ENCODE measurements at places on chromosomes 4 and X.

DNA sequence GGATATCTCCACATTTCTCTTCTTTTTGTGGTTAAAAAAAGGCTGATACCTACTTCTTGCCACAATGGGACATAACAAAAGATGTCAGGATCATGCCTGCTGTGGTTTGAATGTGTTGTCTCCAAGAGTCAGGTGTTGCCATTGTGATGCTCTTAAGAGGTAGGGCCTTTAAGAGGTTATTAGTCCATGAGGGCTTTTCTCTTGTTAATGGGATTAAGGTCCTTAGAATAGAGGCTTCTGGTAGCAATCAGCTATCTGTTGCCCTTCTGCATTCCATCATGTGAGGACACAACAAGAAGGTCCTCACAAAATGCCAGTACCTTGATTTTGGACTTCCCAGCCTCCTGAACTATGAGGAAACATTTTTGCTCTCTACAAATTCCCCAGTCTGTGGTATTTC lies 191.4 kb downstream of the GBA3 start:
- DNase-seq, result no peak

DNA sequence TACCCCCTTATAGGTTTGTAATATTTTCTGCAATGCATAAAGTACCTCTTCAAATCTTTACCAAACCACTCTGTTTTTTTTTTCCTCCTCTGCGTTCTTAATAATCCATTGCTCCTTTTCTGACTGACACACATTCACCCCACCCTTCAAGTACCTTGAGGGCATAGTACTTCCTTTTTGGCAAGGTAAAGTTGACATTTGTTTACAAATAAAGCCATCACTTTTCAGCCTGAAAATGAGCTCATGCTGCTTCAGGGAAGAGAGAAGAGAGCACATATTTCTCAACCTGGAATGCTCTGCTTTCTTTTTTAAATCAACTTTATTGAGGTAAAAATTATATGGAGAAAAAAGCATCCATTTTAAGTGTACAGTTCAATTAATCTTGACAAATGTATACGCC lies 113.9 kb downstream of the AGTR2 start:
- DNase-seq, result no peak

DNA sequence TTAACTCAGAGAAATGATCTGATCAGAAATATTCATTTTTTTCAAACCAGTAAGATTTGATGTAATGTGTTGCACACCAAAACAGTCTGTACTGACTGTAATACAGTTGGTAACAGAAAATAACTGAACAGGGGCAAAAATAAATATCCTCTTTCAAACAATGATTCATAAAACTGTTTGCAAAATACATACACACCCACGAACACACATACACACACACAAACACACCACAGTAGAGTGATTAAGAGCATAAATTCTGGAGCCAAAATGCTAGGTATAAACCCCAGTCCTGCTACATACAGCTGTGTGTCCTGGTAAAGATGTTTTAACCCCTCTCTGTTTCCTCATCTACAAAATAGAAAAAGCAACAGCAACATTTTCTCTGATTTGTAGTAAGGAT lies 376.6 kb downstream of the PDGFC start:
- no peak for DNase-seq

DNA sequence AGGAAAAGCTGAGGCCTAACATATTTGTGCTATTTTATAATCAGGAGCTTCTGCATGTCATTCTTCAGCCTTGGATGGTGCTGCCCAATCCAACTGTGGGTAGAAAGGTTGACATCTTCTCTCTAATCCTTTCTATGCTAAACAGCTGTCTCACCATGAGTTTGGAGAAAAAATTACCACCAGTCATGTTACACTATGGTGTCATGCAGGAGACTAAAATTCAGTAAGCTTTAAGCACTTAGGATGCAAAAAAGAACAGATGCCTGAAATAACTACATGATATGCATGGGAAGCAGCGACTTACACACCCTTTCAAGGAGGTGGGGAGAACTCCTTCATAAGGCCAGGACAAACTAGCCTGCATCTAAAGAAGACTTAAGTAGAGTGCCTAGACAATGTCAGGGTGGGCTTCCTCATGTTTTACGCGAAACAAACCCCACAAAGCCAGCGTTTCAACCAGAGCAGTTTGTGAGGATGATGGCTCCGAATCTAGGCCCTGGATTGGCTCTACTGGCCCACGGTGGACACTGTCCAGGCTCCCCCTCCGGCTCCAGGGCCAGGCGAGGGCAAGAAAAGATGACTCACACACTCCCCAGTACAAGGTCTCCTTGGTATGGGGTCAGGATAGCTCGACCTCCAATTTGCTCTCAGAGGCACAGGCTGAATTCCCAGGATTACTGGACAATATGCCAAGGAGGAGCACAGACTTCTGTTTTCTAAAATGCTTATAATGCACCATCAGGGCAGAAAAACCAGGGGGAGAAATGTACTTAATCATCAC lies 45.1 kb downstream of the STX18 start:
- no peak for DNase-seq

- DNase-seq, result no peak
Observed at GRCh38 chr4:72631296-72631695, 62.3 kb upstream of the ADAMTS3 start.

GRCh38 chr4:161841759-161842158 lies 322.0 kb downstream of the FSTL5 start:
- DNase-seq, result peak; percentile 64

- no peak for DNase-seq
Observed at GRCh38 chrX:24090300-24091200, 35.8 kb downstream of the EIF2S3 start.

GRCh38 chrX:140608111-140608510 lies 101.4 kb upstream of the LINC00632 start:
- DNase-seq, result no peak

DNA sequence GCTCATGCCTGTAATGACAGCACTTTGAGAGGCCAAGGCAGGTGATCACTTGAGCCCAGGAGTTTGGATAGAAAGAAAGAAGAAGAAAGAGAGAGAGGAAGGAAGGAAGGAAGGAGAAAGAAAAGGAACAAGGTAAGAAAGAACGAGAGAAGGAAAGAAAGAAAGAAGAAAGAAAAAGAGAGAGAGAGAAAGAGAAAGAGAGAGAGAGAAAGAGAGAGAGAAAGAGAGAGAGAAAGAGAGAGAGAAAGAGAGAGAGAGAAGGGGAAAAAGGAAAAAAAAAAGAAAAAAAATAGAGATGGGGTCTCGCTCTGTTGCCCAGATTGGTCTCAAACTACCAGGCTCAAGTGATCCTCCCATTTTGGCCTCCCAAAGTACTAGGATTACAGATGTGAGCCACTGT lies 22.5 kb downstream of the ING2 start:
- no peak for DNase-seq

GRCh38 chrX:132425744-132426318 lies 63.0 kb downstream of the MBNL3 start:
- no peak for DNase-seq

DNA sequence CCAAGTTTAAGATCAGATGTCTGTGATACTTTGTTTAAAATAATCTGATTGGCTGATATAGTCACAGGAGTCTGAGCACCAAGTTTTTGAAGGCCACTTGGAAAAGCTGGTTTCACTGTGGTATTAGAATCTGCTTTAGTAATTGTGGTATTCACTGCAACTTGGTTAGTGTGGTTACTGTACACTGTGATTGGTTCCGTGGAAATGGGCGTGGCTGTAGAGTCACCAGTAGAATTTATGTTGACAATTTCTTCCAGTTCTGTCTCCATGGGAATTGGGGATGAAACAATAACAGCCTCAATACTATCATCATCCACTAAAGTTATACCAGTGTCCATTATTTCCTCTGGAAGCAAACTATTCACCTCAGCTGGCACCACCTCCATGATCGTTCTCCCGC lies 26.2 kb downstream of the LIN54 start:
- no peak for DNase-seq

DNA sequence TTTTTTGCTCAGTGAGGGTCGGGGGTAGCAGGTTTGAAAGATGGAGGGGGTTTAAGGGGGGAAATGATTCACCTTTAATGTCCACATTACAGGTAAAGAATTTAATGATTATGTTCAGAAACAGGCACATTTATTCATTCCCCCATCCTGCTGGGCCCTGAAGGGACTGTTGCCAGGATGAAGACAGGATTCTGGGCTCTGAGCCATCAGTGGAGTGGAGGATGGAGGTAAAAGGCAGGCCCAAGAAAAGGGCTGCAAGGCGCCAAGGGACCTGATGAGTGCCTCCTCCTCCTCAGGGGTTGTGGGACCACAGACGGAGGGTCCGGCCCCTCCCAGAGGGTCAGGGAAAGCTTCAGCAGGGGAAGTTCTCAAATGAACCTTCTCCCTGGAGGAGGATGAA lies 40.4 kb upstream of the PROM1 start:
- no peak for DNase-seq

DNA sequence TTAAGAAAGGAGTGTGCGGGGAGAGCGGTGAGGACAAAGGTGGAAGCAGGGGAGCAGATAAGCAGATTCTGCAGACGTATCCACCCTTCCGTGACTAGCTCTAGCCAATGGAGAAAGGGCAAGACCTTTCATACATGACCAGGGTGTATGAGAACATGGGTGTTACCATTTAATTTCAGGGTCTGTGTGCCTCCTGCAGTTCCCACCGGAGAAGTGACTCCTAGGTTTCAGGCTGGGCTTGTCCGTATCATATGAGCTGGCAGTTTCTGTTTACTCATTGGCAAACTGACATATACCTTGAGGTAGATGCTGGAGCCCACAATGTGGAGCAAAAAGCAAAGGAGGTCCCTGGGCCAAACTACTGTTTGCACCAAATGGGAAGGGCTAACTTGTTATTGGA lies 6.8 kb downstream of the RBM47 start:
- no peak for DNase-seq

- no peak for DNase-seq
Observed at GRCh38 chrX:134658002-134658759, at the start of gene PLAC1. PLAC1 (minus strand) TSS chrX:134658471; CDS start chrX:134566682, 91,789 bp downstream.

DNA sequence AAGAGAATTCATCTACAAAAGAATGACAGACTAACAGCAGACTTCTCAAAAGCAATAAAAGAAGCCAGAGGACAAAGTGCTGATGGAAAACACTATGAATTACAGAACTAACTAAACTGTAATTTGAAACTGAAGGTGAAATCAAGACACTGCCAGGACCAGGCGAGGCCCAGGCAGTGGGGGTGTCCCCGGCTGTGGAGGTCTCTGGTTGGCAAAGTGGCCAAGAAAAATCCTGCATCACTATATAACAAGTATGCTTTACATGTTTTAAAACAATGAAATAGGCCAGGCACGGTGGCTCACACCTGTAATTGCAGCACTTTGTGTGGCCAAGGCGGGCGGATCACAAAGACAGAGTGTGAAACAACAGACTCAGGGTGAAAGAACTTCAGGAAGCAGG lies 32.9 kb downstream of the CHM start:
- DNase-seq, result no peak

DNA sequence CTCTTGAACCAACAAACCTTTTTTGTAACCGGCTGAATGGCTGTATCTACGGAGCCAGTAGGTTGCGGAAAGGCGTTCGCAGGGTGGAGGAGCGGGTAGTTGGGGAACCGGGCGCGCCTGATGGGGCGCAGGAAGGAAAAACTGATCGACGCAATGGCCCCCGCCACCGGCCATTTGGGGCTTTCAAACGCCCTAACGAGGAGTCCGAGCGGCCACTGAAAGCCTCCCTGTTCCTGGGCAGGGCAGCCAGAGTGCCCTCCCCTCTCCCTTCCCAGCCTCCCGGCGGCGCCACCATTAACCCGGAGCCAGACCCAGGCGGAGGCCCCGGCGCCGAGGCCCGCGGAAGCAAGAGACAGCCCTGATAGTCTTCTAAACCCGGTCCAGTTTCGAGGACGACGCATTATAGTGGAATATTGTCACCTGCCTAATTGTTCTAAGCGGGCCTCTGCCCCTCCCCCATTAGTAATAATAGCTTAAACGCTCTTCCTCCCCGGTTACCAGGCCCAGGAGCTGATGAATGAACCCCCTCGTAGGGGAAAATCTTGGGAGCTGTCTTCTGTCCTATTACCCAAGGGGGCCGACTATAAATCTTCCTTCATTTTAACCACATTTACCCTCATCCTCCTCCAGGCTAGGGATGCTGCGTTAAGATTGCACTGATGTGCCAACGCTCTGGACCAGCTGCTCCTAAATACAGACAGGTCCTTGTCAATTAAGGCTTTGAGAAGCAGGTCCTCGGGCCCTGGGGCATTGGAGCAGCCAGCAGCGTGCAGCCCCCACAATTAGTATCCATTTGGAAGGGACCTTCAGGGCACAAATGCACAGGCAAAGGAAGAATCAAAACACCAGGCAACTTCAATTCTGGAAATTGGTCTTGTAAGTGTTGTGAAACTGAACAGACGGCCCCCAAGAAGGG lies 61.6 kb upstream of the TMEM33 start:
- DNase-seq, result no peak

DNA sequence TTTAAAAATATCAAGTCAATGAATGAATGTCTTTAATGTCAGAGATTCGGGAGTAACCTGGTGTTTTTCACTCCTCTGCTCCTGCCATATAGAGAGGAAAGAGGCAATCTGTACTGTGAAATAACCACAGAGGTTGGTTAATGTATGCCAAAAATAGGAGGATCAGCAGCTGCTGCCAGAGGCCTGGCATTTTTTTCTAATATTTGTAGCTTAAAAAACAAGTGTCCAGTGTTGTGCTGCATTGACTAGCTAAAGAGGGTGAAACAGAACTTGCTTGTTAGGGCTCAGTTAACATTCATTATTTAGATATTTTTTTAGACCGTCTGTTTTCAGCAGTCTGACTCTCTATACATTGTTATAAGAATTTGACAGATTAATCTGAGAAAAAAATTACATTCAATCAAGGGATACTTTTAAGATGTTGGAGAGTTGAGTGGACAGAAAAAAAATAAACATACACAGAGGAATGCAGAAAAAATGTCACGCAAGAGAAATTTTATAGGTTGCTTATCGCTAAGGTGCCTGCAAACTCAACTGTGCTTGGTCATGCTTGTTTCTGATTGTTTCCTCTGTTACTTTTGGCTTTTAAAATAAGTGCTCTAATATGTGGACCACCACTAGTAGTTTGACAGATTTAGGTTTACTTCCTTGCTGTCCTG lies 392.3 kb upstream of the GALNT7 start:
- DNase-seq, result no peak

- no peak for DNase-seq
Observed at GRCh38 chrX:70201732-70202131, 24.4 kb downstream of the DGAT2L6 start.

GRCh38 chrX:137428221-137428661 lies 137.7 kb upstream of the ZIC3 start:
- no peak for DNase-seq

GRCh38 chr4:53543561-53543960 lies 47.7 kb downstream of the LNX1 start:
- no peak for DNase-seq

GRCh38 chrX:56385336-56385735 lies 153.2 kb downstream of the KLF8 start:
- no peak for DNase-seq

GRCh38 chr4:53705972-53706371 lies 114.7 kb upstream of the LNX1 start:
- DNase-seq, result no peak

GRCh38 chr4:57499786-57500185 lies 389.6 kb upstream of the IGFBP7 start:
- no peak for DNase-seq

GRCh38 chrX:102154900-102155805 lies 624 bp downstream of the BEX5 start:
- peak; percentile 30 for DNase-seq

GRCh38 chr4:107196312-107196711 lies 160.2 kb upstream of the DKK2 start:
- DNase-seq, result no peak

- DNase-seq, result no peak
Observed at GRCh38 chr4:14857981-14858380, 144.3 kb upstream of the CPEB2 start.

GRCh38 chr4:107825072-107825824 lies 516 bp downstream of the SGMS2 start:
- DNase-seq, result peak; percentile 79
